ENCODE measurements at places on chromosomes 11 and 22. TPM values are rescaled to one million over a fixed set of nuclear protein-coding genes. Genes with fewer than 3 reads are reported as not detected.

DNA sequence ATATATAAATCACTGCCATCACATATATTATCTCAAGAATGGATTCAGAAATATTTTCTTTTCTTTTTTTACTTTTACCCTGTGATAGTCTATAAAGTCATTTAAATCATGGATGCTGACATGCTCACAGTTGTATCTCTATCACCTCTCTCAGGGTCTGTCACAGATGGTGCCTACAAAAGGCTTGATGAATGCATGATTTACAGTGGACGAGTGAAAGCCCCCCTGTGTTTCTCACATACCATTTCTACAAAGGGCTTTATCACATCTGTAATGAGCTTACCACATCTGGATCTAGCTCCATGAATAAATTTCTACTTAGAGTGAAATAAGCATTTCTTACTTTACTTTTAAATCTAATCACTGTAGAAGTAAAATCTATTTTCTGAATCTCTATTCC, 121.4 kb upstream of the CARD18 start:
- H3K27me3 ChIP-seq: no peaks in the 10 kb centered on the region
- DNase-seq: no peak
- H3K36me3 ChIP-seq: no peaks in the 10 kb centered on the region
- no peak overlapping the region for H3K27ac ChIP-seq
- H3K4me1 ChIP-seq: no peaks in the 10 kb centered on the region

LRRC4C gene
- total RNA-seq: 0.30 TPM

DERL3 gene
- total RNA-seq: 0.69 TPM

DNA sequence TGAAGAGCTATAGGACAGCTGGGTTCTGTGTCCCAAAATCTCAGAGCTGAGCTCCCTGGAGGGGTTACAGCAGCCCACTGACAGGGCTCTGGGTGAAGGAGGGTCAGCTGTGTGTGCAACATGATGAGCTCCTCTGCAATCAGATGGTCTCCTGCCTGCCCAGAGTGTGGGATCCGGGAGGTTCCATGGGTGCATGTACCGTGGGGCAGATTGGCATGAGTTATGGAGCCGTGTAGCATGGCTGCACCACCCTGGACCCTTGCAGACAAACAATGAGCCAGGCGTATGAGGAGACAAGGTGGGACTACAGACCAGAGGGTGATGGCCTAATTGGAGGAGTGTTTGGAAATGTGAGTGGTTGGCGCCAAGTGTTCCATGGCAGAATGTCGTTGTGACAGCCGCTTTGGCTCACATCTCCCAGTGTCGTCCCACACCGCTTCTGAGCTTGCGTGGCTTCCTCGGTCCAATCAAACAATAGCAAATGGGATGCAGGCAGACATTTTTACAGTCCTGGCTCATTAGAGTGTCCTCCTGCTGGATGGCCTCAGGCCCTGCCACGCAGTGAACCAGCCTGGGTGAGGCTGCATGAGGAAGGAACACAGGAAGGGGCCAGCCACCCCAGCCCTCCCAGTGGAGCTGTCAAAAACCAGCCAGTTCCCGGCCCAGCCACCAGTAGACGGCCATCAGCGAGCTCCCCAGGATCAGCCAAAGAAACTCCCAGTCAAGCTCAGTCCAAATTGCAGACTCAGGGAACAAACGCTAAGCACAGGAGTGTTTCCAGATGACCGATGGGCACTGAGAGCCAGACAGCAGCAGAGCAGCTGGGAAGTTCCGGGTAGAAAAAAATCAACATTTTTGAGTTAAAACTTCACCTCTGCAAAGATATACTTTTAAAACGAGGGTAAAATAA, 1066.9 kb downstream of the BRD1 start:
- no peaks in the 10 kb centered on the region for H3K4me1 ChIP-seq
- no peak for DNase-seq
- no peak overlapping the region for H3K27ac ChIP-seq

DDTL gene
- 2.4 TPM for total RNA-seq

GRCh38 chr11:83249972-83250593, 36.1 kb downstream of the CCDC90B start:
- no peaks in the 10 kb centered on the region for H3K27me3 ChIP-seq
- H3K4me1 ChIP-seq: no peaks in the 10 kb centered on the region
- no peak for DNase-seq
- no peaks in the 10 kb centered on the region for H3K36me3 ChIP-seq
- H3K4me3 ChIP-seq: no peak overlapping the region

GRCh38 chr22:31244046-31244942, 32.2 kb downstream of the LIMK2 start:
- H3K27ac ChIP-seq: peak overlapping the region; percentile 75
- peak overlapping the region; percentile 4 for H3K4me3 ChIP-seq
- H3K27me3 ChIP-seq: no peaks in the 10 kb centered on the region
- no peaks in the 10 kb centered on the region for H3K36me3 ChIP-seq

DNA sequence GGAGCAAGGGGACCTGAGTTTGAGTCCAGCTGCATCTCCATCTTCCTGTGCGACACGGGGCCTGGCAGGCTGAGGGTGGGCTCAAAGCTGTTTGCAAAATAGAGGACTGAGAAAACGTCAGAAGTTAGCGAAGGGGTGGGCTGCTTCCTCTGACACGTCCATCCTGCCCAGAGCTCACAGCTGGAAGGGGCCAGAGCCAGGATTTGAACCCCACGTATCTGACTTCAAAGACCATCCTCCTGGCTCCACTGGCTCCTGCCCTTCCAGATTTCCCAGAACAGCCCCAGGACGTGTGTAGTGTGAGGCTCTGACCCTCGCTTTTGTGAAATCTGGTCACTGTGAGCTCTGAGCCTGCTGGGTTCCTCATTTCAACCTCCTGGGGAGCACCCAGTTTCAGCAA, 56.3 kb downstream of the CD82 start:
- H3K27ac ChIP-seq: no peak overlapping the region
- H3K27me3 ChIP-seq: no peaks in the 10 kb centered on the region
- peaks cover 18% of the 10 kb centered on the region for H3K36me3 ChIP-seq
- H3K4me3 ChIP-seq: no peak overlapping the region

GRCh38 chr11:72072348-72072747, 8.0 kb downstream of the NUMA1 start:
- peaks cover 5% of the 10 kb centered on the region for H3K36me3 ChIP-seq
- DNase-seq: no peak
- H3K4me1 ChIP-seq: peaks cover 41% of the 10 kb centered on the region
- no peak overlapping the region for H3K4me3 ChIP-seq
- H3K27me3 ChIP-seq: no peaks in the 10 kb centered on the region

- H3K27ac ChIP-seq: no peak overlapping the region
- H3K4me3 ChIP-seq: no peak overlapping the region
- H3K36me3 ChIP-seq: no peaks in the 10 kb centered on the region
- DNase-seq: no peak
- no peaks in the 10 kb centered on the region for H3K27me3 ChIP-seq
Observed at GRCh38 chr22:28408709-28409108, 270.9 kb downstream of the TTC28 start.

- H3K4me3 ChIP-seq: no peak overlapping the region
- H3K4me1 ChIP-seq: no peaks in the 10 kb centered on the region
- no peaks in the 10 kb centered on the region for H3K36me3 ChIP-seq
- H3K27me3 ChIP-seq: no peaks in the 10 kb centered on the region
- DNase-seq: no peak
Observed at GRCh38 chr11:78542007-78542406, 32.7 kb downstream of the NARS2 start.

VSTM5 gene
- not detected for total RNA-seq

DNA sequence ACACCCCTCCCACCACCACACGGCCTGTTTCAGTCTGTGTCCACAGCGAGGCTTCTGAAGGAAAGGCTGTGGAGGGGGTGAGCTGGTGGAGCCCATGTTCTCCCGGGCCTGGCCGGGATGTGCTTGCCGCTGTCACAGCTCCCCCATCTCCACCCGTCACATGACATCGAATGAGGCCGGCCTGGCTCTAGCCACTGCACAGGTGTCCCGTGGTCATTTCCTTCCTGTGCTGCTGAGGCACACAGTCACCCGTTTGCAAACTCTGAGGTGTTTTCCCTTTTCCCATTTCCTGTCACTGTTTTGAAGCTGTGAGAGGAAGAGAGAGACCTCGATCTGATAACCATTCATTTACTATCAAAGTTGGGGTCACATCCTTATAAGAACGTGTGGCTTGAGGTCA, 55.7 kb upstream of the CLDN5 start:
- H3K27me3 ChIP-seq: no peaks in the 10 kb centered on the region
- H3K27ac ChIP-seq: peak overlapping the region; percentile 49
- H3K4me1 ChIP-seq: no peaks in the 10 kb centered on the region
- no peaks in the 10 kb centered on the region for H3K36me3 ChIP-seq
- peak; percentile 65 for DNase-seq

GRCh38 chr22:35024364-35024692, 41.6 kb upstream of the ISX start:
- no peak for DNase-seq
- no peak overlapping the region for H3K27ac ChIP-seq
- H3K27me3 ChIP-seq: no peaks in the 10 kb centered on the region
- H3K36me3 ChIP-seq: no peaks in the 10 kb centered on the region

GRCh38 chr22:47176573-47177333, 414.3 kb downstream of the TBC1D22A start:
- H3K4me3 ChIP-seq: no peak overlapping the region
- no peak overlapping the region for H3K27ac ChIP-seq
- peak; percentile 47 for DNase-seq
- no peaks in the 10 kb centered on the region for H3K36me3 ChIP-seq
- H3K27me3 ChIP-seq: peaks cover 2% of the 10 kb centered on the region
- H3K4me1 ChIP-seq: no peaks in the 10 kb centered on the region

LRP4 gene
- 14.5 TPM for total RNA-seq

TEX54 gene
- total RNA-seq: not detected

ESRRA gene
- total RNA-seq: 104 TPM

DNA sequence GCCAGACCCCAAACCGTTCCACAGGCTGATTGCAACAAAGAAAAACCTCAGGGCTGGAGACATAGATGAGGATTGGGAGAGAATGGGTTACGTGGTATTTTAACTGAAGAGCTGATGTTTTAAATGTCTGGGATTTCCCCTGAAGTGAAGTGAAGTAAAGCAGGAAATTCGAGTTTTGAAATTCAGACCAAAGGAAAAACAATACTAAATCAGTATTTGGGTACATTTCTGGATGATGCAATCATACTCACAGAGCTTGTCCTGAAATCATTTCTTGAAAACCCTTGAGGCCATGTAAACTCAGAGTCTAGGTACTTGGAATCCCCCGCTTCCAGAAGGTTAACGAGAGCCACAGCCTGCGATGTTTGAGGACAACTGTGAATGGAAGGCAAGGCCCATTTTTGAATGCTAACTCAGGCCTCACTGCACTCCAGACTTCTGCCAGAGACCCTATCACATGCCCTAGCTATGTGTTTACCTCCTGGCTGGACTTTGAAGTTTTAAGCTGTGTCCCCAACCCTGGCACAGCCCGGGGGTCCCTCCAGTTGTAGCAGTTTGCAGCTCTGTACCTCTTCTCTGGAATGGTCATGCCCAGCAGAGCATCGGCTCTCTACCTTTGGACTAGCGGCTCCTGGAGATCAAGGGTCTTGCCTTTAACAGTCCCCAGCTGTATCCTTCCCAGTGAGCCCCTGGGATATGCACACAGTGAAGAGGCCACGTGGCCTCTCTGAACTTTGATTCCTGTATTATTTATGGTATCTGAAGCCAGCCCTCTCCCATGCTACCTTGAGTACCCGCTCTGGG, 5.4 kb upstream of the FTH1 start:
- H3K4me1 ChIP-seq: peaks cover 65% of the 10 kb centered on the region
- peak overlapping the region; percentile 36 for H3K4me3 ChIP-seq
- DNase-seq: no peak
- H3K27me3 ChIP-seq: no peaks in the 10 kb centered on the region
- peak overlapping the region; percentile 97 for H3K27ac ChIP-seq

- no peak for DNase-seq
- no peaks in the 10 kb centered on the region for H3K27me3 ChIP-seq
- no peak overlapping the region for H3K27ac ChIP-seq
- H3K36me3 ChIP-seq: no peaks in the 10 kb centered on the region
Observed at GRCh38 chr11:11789735-11790369, 51.9 kb upstream of the USP47 start.

- H3K4me1 ChIP-seq: no peaks in the 10 kb centered on the region
- peaks cover 47% of the 10 kb centered on the region for H3K27me3 ChIP-seq
- H3K4me3 ChIP-seq: peak overlapping the region; percentile 52
- no peak for DNase-seq
- H3K27ac ChIP-seq: no peak overlapping the region
Observed at GRCh38 chr11:70077411-70078094, 564 bp upstream of the ANO1 start.

GRCh38 chr22:48669986-48670716, 1157.5 kb downstream of the BRD1 start:
- no peaks in the 10 kb centered on the region for H3K4me1 ChIP-seq
- H3K27ac ChIP-seq: no peak overlapping the region
- peak; percentile 32 for DNase-seq
- H3K36me3 ChIP-seq: no peaks in the 10 kb centered on the region
- no peak overlapping the region for H3K4me3 ChIP-seq

PSMC3 gene
- total RNA-seq: 255 TPM

GRCh38 chr11:6321356-6321755, 1.1 kb upstream of the CAVIN3 start:
- no peaks in the 10 kb centered on the region for H3K27me3 ChIP-seq
- peak overlapping the region; percentile 78 for H3K4me3 ChIP-seq
- peaks cover 6% of the 10 kb centered on the region for H3K36me3 ChIP-seq
- peaks cover 27% of the 10 kb centered on the region for H3K4me1 ChIP-seq
- H3K27ac ChIP-seq: peak overlapping the region; percentile 96

- no peaks in the 10 kb centered on the region for H3K36me3 ChIP-seq
- no peak for DNase-seq
- H3K27me3 ChIP-seq: no peaks in the 10 kb centered on the region
- no peak overlapping the region for H3K4me3 ChIP-seq
- no peak overlapping the region for H3K27ac ChIP-seq
Observed at GRCh38 chr11:35248558-35249323, 109.8 kb downstream of the CD44 start.

POU2AF2 gene
- total RNA-seq: 0.44 TPM

DNA sequence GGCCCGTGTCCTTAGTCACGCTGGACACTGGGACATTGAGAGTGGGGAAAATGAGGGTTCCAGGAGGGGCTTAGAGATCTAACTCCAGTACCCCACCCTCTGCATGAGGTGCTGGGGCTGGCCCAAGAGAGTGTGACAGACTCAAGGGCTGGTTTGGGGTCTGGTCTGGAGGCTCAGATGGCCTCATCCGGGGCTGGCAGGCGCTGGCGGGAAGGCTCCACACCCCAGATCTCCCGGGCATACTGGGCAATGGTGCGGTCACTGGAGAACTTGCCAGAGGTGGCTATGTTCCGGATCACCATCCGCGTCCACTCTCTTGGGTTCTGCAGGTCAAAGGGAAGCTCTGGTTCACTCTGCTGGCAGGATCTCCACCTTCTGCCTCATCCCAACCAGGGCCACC, 2.5 kb upstream of the RASGRP2 start:
- peak; percentile 67 for DNase-seq
- H3K27me3 ChIP-seq: no peaks in the 10 kb centered on the region
- peaks cover 44% of the 10 kb centered on the region for H3K4me1 ChIP-seq
- peak overlapping the region; percentile 82 for H3K27ac ChIP-seq

SPI1 gene
- 5.5 TPM for total RNA-seq

GRCh38 chr11:119380160-119380826, 1.2 kb downstream of the USP2 start:
- H3K27me3 ChIP-seq: no peaks in the 10 kb centered on the region
- DNase-seq: peak; percentile 35
- peak overlapping the region; percentile 97 for H3K27ac ChIP-seq
